ENCODE measurements at places on chromosomes 11 and 22.

GRCh38 chr11:44726283-44727113 lies at the start of gene TSPAN18:
TSPAN18 (plus strand) TSS chr11:44726962; CDS start chr11:44906417, 179,455 bp downstream.
- peak; percentile 44 for DNase-seq

DNA sequence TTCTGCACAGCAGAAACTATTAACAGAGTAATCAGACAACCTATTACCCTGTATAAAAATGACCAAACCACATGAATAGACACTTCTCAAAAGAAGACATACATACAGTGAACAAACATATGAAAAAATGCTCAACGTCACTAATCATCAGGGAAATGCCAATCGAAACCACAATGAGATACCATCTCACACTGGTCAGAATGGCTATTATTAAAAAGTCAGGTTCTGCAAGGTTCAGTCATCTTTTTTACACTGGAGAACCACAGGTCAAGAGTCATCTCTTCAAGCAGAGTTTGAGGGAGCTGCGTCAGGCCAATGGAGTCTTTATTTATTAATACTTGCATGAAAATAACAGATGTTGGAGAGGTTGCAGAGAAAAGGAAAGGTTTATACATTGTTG lies 40.4 kb downstream of the RCN1 start:
- no peak for DNase-seq

- no peak for DNase-seq
Measured at GRCh38 chr11:46630237-46630636, 12.9 kb downstream of the ATG13 start.

DNA sequence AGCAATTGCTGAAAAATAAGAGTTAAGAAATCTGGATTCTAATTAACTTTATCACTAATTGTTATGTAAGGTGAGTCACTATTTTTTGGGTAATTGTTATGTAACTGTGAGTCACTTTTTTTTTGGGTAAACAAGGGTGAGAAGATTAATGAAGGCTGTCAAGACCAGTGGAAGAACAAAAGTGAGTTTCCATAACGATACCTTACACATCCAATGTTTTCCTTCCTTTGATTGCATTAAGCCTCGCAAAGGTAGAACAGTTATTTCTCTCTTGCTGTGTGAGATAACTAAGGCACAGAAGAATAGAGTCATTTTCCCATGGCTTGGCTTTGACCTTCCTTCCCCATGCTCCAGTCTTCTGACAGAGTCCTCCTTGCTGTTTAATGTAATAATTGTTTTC lies 374.7 kb downstream of the DDX10 start:
- no peak for DNase-seq

- no peak for DNase-seq
Measured at GRCh38 chr11:132450631-132451030, 1080.2 kb downstream of the NTM start.

DNA sequence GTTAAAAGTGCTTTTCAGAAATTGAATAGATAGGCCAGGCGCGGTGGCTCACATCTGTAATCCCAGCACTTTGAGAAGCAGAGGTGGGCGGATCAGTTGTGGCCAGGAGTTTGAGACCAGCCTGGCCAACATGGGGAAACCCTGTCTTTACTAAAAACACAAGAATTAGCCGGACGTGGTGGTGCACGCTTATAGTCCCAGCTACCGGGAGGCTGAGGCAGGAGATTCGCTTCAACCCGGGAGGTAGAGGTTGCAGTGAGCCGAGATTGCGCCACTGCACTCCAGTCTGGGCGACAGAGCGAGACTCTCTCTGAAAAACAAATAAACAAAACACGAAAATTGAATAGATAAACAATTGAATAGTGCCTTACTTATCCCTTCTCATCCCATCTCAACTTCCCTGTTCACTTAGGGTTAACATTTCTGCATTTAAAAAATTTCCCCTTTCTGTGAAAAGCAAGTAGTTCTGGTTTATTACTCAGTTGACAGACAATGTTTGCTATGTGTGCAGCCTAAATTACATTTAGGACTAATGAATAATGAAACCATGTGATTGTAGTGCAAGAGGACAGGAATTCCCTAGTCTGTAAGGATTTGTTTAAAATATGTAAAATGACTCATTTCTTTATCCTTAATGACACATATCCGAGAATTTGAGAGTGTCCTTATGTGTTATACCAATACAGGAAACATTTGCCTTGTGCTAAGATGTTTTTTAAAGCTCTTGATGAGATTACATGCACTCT lies 6.0 kb downstream of the RNF169 start:
- no peak for DNase-seq

DNA sequence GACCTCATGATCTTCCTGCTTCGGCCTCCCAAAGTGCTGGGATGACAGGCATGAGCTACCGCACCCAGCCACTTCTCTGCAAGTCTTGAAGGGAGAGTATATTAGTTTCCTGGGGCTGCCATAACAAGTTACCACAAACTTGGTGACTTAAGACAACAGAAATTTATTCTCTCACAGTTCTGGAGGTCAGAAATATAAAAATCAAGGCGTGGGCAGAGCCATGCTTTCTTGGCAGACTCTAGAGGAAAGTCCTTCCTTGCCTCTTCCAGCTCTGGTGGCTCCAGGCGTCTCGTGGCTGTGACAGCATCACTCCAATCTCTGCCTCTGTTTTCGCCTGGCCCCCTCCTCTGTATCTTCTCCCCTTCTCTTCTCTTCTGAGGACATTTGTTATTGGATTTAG lies 110.2 kb upstream of the NAV2 start:
- DNase-seq, result no peak

- no peak for DNase-seq
Measured at GRCh38 chr11:112345706-112346105, 85.0 kb upstream of the PLET1 start.

DNA sequence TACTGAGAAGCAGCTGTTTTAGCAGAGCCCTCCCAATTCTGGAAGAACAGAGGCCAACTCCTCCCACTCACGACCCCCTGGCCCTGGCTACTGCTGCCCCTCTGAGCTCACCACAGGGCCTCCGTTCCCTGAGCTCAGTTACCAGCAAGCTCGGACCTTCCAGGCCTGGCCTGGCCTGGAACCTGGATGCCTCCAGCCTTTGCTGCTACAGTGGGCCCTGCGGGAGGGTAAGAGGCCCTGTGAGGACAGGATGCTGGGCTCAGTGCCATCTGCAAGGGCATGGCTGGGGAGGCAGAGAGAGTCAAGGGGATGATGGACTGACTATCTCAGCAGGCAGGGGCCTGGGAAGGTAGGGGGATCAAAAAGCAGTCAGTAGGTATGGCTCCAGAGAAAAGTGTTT lies 209.9 kb upstream of the NCAM1 start:
- DNase-seq, result no peak

- DNase-seq, result no peak
Measured at GRCh38 chr11:27830206-27830605, 130.0 kb upstream of the BDNF start.

DNA sequence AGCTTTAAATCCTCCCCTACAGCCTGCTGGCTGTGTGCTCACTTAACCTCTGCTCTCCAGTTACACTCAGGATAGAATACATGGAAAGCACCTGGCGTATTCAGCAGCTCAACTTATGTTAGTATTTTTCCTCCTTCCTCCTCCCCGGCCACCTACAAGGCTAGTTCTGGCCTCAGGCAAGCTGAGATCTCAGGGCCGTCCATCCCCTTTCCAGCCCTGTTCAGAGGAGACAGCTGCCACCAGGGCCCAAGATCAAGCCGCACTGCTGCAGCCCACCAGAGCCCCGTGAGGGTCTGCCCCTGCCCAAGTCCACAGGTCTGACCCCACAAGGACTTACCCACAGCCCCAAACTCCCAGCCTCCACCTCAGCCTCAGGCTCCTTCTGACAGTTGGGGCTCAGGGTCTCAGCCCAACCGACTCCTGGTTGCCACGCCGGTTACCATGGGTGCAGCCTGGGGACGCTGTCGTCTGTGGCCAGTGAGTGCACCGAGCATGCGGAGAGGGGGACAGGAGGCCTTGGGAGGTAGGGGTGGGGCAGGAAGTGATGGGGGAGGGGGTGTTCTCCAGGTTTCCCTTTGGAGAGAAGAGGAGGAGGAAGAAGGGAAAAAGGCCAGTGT lies at the start of gene C11orf16:
C11orf16 (minus strand) TSS at position 384 of the 617 bp plus-strand sequence. CDS start 639 bp downstream, outside the sequence.
- DNase-seq, result no peak

DNA sequence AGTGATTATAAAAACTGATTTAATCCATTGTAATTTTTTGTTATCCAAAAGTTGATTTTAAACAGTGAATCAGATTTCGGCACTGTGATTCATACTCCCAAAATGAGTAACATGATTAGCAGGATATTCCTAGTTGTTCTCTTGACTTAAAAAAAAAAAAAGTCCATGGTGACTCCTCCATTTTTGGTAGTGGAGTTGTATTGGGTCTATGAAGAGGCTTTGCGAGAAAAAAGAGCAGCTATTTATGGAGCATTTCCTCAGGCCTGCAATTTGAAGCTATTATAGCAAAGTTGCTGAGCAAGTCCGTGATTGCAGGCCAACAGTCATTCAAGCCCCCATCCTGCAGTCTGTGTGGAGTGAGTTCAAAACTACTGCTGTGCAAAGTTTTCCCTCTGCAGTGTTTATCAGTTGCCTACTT lies 28.8 kb downstream of the YAP1 start:
- DNase-seq, result no peak

GRCh38 chr22:36691488-36691887 lies 12.1 kb downstream of the CACNG2 start:
- no peak for DNase-seq

All from stimulated activated CD4-positive, alpha-beta T cell treated with anti-CD3 and anti-CD28 coated beads, Interleukin-15, amount 100 ng/mL, for 24 hours (primary cell).